WTC11 (cell line): ENCODE measurements at places on chromosomes 6 and 20. TPM values are rescaled to one million over a fixed set of nuclear protein-coding genes. Genes with fewer than 3 reads are reported as not detected.

BAG2 gene
- 7.5 to 8.0 TPM (median 8.0 TPM) in 3 replicates for total RNA-seq

RPL7L1 gene
- total RNA-seq: 91.4 to 107 TPM (median 93.0 TPM) in 3 replicates

SLC17A3 gene
- total RNA-seq: not detected in 3 replicates

PRL gene
- not detected in 3 replicates for total RNA-seq

EPB41L1 gene
- 37.7 to 38.7 TPM (median 38.1 TPM) in 3 replicates for total RNA-seq

SGK2 gene
- 0.74 to 1.2 TPM (median 0.99 TPM) in 3 replicates for total RNA-seq

SSR1 gene
- total RNA-seq: 86.4 to 96.7 TPM (median 91.6 TPM) in 3 replicates

PRRT1 gene
- total RNA-seq: 1.4 to 2.2 TPM (median 1.6 TPM) in 3 replicates

MATN4 gene
- total RNA-seq: 1.9 to 2.5 TPM (median 2.2 TPM) in 3 replicates

DEFB124 gene
- total RNA-seq: not detected in 3 replicates
